Activated naive CD8-positive, alpha-beta T cell treated with anti-CD3 and anti-CD28 coated beads, Interleukin-2, amount 10 ng/mL, durations not matched to agents 7 days and 5 days (primary cell): ENCODE measurements at places on chromosomes 12 and 14. TPM values are rescaled to one million over a fixed set of nuclear protein-coding genes. Genes with fewer than 3 reads are reported as not detected.

GRCh38 chr12:24012528-24012927 is 63.1 kb upstream of the SOX5 start:
- no peak for DNase-seq

Gene PROX2
- total RNA-seq, result 0.69 TPM

Gene BRF1
- 50.4 TPM for total RNA-seq

- DNase-seq, result no peak
Observed at GRCh38 chr12:10128687-10129086, 1.3 kb downstream of the CLEC7A start.

GRCh38 chr12:84270470-84271140 is 642.0 kb downstream of the SLC6A15 start:
- DNase-seq, result no peak

DNA sequence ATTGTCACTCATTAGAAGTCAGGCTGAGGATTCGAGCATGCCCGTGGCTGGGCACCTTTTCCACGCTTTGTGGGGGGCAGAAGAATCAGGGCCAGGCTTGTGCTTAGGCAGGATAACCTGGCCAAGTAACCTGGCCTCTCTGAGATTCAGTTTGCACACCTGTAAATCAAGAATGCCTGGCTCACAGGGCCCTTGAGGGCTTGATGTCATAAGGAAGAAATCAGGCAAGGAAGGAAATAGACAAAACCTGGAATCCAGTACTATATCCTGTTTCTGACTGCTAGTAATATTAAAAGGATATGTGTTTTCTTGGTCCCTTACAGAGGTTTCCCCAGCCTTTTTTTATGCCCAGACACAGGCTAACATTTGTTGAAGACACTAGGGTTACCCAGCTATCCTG is 91.9 kb downstream of the SAMD4A start:
- no peak for DNase-seq

DNA sequence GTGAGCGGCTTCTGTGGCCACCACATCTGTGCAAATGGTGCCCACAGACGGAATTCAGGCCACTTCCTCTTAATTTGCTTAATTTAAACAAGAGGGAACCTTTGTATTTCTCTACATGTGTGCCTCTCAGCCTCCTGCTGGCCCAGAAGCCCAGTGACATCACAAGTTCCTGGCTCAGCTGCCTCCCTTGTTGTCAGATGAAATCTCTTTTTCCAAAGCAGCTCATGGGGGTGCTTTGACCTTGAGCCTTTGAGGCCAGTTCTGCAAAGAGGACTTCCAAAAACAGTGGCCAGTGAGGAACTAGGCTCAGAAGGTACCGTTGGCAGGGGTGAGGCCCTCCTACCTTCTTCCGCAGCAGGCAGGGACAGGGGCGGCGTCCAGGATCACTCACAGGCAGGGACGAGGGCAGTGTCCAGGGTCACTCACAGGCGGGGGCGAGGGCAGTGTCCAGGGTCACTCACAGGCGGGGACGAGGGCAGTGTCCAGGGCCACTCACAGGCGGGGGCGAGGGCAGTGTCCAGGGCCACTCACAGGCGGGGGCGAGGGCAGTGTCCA is 35.0 kb upstream of the GALNT9 start:
- DNase-seq, result no peak

GRCh38 chr14:55349565-55349964 is 62.1 kb downstream of the ATG14 start:
- no peak for DNase-seq

GRCh38 chr14:69948351-69948750 is 69.1 kb downstream of the SMOC1 start:
- no peak for DNase-seq

DNA sequence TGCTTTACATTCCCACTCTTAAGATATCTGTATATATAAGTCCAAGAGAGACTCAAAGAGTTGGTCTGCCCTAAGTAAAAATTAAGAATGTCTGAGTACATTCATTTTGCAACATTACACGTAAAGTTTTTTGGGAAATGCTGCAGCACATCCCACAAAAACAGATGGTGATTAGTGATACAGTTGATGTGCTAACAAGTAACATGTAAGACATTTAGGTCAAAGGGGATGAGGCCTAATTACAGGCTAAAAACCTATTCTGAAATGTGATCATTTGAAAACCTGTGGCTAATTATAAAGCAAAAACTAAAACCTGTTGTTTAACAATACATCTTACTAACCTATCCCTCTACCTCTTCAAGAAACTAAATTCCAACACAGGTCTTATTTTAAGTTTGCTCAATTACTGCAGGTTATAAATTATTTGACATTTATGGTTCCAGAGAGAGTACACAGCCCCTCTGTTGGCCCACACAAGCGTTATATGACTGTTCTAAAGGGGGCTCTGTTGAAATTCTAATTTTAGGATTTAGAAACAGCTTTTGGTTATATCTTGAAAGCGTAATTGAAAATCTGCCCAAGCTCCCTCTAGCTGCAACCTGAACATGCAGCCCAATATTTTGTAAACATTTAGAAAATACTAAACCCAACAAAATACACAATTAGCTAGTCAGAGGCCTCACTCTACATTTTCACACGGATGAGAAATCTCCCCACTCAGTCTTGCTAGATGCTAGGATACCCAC is 42.9 kb downstream of the BRAP start:
- no peak for DNase-seq

Gene DNAH10
- 0.34 TPM for total RNA-seq

Gene MDM2
- total RNA-seq, result 169 TPM

DNA sequence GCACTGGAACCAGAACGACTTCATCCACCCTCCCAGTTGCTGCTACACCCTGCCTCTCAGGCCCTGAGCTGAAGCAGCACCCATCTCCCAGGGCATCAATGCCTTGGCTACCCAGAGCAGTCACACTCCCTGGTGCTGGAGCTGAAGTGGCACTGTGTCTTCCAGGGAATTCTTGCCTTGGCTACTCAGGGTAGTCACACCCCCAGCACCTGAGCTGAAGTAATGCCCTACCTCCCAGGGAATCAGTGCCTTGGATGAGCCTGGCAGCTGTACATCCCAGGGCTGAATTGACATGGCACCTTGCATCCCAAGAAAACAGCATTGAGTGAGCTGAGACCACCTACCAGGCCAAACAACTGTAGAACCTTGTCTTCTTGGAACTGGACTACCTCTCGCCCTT is 41.2 kb upstream of the TSPAN11 start:
- DNase-seq, result no peak

DNA sequence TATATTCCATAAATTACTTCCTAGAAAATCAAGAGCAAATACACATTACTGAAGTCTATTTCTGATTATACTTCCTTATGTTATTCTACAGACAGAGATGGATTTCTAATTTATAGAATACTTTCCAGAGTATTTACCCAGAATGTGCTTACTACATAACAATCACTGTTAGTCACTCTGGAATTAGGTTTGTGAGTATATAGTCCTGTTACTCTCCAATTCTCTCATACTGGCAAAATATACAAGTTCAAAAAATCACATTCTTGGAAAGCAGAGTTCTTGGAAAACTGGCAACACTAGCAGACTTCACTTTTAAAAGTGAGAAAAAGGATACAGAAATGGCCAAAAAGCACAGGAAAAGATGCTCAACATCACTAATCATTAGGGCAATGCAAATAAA is 7.3 kb downstream of the PPP2R5E start:
- DNase-seq, result no peak

Gene IKZF4
- total RNA-seq, result 14.9 TPM

GRCh38 chr14:94005324-94006073 is 8.4 kb downstream of the CCDC197 start:
- no peak for DNase-seq

Gene KRT3
- not detected for total RNA-seq

- DNase-seq, result no peak
Observed at GRCh38 chr12:105907982-105908381, 230.8 kb downstream of the NUAK1 start.

Gene WIF1
- not detected for total RNA-seq
